ENCODE measurements at places on chromosomes 5 and 9.

DNA sequence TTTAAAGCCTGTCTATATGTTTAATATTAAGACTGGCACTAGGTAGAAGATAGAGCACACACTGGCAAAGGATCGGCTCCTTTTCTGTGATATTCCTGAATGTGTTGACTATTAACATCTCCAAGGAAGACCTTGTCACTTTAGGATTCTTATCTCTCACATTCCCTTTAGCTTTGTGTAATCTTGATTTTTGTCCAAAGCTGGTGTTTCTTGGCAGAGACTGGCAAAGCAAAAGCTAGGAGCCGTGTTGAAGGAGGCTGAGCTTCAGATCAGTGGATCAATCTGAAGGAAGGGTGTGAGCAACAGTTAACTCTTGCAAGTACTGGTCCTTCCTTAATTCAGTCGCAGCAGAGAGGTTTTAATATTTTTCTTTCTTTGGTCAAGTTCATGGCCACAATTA, 830.4 kb upstream of the ZNF608 start:
- no peak for ATAC-seq

DNA sequence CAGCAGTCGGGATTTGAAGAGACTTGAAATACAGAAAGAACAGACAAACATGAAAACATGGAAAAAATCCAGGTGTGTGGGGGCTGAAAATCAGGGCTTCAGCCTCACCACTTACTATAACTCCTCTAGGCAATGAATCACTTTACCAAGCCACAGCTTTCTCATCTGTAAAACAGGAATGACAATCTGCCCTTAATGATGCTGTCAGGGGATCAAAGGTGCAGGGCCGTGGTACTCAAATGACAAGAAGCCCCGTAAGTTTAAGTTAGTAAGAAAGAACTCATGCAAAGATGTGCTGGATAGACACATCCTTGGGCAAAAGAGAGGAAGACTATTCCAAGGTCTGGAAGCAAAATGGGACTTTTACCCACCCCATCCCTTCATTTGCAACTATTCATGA, 34.7 kb downstream of the FBXW2 start:
- ATAC-seq: no peak

- ATAC-seq: no peak
Observed at GRCh38 chr9:18703151-18703900, 229.4 kb downstream of the ADAMTSL1 start.

GRCh38 chr9:18985464-18985951, 47.5 kb downstream of the SAXO1 start:
- ATAC-seq: peak; percentile 48

DNA sequence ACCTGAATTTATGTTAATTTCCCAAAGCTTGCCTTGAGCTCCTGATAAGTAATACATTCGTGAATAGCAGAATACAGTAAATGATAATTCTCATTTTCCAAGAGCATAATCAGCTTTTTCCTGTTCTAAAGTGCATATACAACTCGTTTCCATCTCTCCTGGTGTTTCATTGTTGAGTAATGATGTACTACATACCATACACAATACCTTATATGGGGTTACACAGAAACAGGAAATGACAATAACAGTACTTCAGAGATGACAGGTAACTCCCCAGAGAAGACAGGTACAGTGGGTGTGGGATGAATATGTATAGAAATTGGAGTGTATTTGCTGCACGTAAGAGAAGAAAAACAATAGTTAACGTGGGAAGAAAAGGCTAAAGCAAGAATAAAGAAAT, 287.1 kb downstream of the TENT4A start:
- ATAC-seq: no peak

DNA sequence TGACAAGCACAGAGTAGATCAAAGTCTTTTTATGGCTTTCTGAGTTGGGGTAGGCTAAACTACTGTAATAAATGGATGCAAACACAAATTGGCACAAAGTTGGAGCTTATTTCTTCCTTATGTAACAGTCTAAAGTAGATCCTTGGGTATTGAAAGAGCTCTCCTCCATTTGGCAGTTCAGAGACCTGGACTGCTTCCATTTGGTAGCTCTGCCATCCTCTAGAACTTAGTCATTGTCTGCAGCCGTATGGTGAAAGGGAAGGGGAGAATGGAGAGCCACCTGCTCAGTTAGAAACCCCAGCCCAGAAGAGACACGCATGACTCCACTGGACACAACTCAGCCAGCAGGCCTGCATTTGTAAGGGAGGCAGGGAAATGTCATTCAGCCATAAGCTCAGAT, 345.0 kb downstream of the DMAC1 start:
- no peak for ATAC-seq

GRCh38 chr9:20611691-20612287, 10.5 kb downstream of the MLLT3 start:
- peak; percentile 66 for ATAC-seq

- no peak for ATAC-seq
Observed at GRCh38 chr5:157596487-157596886, 20.9 kb upstream of the ADAM19 start.

DNA sequence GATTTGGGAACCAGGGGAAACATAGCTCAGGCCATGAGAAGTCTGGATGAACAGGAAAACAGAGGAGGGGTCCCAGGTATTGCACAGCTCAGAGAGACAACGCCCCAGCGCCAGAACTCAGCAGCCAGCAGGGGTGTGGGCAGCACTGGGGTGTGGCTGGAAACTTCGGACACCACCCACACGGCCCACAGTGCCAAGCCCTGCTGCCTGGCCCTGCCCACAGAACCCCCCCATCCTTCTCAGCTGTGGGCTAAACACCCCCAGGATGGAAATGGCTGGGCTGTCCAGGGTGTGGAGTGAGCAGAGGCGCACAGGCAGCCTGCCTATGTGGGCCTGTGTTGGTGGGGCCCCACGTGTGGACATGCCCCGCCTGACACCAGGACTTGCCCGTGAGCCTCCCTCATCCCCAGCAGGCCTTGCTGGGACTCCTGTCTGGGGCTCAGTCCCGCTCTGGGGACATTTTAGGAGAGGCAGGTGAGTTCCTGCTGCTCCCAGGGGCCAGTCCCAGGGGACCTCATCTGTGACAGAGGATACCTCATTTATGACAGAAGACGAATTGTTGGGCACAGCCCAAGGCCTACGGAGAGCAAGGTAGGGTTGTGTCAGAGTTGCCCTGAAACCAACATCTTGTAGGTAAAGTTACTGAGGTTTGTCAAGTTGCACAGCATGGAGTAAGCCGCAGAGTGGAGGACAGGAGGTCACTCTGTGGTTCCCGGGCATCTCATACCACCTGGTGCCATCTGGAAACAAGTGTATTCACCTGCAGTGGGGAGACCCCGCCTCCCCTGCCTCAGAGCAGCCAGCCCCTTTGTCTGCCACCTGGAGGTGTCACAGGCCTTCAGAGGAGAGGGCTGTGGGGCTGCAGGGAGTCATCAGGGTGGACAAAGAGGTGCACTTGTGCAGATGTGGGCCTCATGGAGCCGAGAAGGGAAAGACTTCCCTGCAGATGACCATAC, 183.2 kb downstream of the AUH start:
- no peak for ATAC-seq

DNA sequence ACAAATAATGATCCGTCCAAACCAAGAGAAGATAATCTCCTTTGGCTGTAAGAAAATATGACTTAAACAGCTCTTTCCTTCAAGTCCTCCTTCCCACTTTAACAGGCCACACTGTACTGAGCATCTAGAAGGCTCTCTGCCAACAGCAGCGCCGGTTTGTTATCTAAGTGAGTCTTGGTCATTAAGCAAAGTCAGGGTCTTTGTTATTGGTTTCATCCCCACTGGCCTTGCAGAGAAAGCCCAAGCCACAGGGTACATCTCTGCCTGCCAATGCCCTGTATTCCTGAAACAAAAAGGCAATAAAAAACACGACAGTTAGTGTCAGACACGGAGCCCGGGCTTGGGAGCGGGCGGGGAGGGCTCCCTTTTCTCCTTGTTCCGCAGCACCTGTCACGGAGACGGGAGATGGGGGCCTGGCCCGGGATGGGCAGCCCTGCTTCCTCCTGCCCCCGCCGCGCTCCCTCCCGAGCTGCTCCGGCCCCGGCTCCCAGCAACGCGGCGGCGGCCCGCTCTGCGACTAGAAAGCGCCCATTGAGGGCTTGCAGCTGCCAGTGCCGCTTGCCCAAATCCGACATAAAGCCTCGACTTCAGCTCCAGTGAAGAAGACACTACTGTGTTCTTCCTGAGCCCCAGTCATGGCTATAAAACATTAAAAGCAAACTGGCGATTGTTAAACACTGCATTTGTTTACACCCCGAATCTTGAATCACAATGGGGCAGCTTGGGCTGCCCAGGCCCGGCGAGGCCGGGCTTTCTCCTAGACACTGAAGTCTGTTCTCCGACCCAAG, 28.1 kb upstream of the PIK3R1 start:
- no peak for ATAC-seq

DNA sequence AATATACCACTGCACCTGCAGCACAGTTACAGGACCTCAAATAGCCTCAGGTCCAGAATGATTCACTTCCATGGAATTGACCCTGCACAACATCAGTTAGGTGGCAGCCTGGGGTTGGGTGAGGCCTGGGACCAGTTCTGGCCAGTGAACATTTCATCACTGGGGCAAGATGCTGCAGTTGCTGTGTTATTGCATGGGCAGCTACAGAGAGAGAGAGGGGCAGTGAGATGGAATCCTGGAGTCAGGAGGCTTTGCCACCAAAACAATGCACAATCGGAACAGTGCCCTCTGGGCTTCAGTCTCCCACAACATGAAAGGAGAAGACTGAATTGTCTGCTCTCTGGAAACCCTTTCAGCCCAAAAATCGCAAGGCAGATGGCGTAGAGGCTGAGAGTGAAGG, 51.8 kb downstream of the SH3TC2 start:
- peak; percentile 17 for ATAC-seq

DNA sequence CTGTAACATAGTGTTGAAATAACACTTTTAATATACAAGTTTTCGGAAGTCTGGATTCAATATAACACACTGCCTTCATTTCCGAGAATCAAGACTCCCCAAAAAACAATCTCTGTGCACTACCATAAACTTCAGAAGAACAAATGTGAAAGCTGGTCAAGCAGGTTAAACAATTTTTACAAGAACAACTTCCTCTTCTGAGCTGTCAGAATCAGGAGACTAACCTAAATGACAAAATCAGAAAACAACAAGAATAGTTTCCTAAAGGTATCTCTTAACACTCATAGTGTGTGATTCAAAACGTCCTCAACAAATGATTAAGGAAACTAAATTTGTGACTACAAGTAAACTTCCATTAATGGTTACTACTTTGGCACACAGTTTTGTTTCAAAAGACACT, 11.6 kb downstream of the C9orf72 start:
- ATAC-seq: no peak

DNA sequence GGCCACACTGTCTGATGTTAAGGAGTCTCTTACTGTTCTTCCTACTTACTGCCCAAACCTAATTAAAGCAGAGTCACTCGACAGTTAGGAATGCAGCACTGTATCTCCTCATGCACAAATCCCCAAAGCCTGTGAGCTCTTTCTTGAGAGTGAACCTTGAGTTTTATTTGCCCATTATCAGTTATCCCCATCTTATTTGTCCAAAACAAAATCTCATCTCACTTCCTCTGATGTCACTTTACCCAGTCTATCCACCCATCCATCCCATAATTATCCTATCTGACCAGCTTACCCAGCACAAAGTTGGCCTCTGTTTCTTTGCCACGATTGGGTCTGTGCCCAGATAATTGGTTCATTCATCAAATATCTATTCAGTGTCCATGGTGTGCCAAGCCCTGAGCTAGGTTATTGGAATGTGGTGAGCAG, 250.8 kb downstream of the SLIT3 start:
- peak; percentile 71 for ATAC-seq

DNA sequence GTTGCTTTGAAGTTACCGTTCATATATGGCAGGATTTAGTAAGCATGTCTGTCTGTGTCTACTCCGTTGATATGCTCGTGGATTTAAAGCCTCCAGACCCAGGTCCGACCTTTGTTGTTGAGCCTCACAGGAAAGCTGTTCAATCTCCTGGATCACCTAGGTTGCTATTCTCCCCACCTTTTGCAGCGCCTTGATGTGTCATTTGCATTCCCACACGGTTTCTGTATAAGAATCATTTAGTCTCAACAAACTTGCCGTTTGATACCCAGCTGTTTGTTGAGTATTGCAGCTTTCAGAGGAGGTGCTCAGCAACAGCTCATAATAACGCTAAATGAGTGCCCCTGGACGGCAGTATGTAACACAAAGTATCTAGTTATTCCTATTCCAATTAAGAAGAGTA, 1.2 kb upstream of the ADGRV1 start:
- no peak for ATAC-seq

DNA sequence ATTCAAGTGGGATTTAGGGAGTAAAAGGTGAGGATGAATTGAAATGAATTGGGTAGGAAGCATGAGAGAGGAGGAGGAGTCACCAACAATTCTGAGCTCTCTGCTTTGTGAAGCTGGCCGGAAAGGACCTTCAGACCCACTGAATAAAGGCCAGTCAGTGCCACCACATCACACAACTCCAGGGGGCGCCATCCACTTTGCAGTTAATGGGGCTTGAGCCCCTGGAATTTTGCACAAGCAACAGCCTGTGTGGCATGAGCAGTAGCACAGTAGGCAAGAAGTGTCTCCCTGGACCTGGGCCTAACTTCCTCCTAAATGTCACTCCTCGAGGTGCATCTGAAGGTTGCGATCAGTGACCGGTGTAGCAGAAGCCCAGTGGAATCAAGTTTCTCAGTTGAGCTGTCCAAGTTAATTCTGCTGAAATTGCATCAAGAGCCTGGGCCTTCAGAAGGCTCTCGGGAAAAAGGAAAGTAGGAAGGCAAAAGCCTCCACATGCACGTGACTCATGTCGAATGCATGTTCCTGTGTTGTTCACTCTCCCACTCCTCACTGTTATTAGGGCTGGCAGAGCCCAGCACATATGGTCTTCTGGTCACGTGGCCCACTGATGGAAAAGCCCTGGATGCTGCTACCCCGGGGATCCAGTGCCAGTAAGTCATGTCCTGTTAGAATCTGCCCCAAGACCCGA, 27.8 kb upstream of the GLIS3 start:
- ATAC-seq: peak; percentile 89

- ATAC-seq: no peak
Observed at GRCh38 chr9:113928269-113928668, 52.2 kb downstream of the ZNF618 start.

DNA sequence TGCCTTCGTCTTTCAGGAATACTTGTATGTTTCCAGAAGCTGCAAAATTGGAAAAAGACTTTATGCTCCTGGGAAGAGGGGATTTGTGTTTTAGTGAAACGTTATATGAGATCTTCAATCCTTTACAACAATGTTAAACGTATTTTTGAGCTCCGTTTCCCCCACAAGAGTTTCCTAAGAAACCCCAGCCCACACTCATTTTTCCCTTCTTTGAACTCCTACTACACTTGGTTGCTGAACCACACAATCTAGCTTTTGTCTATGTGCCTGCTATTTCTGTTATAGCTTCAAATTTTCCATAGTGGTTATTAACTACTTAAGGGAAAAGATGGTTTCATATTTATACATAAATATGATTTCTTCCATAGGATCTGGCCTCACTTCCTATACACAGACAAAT, 238.6 kb upstream of the ACTBL2 start:
- ATAC-seq: no peak
